ENCODE measurements at places on chromosomes 6 and 20.

DNA sequence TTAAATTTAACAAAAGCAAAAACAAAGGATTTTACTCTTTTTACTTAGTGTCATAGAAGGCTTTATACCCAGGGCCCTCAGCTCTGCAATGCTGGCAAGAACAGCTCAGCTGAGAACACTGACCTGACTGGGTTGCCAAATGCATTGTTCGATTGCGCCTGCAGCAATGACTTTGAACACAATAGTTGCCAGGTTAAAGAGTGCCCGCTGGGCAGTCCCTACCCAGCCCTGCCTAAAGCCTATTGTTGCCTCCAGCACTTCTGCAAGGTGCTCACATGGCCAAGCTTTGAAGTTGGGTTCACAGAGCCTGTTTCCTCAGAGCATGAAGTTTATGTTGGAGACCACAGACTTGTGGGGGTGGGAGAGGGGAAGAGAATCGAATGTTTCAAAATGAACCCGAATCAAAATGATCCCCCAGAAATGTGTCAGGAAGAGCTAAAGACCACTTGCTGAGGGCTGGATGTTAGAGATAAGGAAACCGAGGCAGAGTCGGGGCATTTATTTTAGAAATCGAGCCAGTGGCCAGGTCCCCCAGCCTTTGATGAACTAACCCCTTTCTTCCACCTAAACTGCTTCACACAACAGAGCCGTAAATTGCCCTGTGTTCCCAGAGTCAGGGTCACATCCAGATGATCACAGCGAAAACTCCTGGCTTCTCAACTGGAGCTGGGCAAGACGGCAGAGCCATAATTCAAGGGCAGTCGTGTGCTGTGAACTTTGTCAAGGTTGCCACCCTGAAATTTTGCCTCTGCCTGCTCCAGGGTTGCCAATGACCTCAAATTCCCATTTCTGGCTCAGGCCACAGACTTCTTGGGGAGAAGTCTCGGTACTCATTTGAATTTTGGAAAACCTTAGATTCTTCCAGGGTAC lies 55.0 kb downstream of the FOXA2 start:
- no peak for DNase-seq

- no peak for DNase-seq
Measured at GRCh38 chr6:23409531-23409930, 716.5 kb upstream of the NRSN1 start.

- peak; percentile 20 for DNase-seq
Measured at GRCh38 chr6:51094271-51094670, 275.6 kb downstream of the TFAP2B start.

- DNase-seq: no peak
Measured at GRCh38 chr20:58875541-58876134, 23.1 kb downstream of the GNAS start.

DNA sequence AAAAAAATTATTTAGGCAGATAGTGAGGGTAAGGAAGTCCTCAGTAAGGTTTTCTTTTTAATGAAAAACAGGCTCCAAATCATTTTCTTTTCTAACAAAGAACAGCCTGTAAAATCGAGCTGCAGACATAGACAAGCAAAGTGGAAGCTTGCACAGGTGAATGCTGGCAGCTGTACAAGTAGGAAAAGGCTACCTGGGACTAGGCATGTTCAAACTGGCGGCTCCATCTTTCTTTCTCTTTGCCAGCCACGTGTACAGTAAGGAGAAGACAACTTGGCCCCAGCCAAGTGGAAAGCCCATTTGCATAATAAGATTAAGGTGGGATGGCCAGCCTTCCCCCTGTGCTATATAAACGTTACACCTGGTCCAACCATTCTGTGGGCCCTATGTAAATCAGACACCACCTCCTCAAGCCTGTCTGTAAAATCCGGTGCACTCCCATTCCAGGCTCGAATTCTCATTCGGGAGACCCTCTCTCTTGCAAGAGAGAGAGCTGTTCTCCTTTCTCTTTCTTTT lies 27.0 kb upstream of the SLC2A12 start:
- DNase-seq: no peak

DNA sequence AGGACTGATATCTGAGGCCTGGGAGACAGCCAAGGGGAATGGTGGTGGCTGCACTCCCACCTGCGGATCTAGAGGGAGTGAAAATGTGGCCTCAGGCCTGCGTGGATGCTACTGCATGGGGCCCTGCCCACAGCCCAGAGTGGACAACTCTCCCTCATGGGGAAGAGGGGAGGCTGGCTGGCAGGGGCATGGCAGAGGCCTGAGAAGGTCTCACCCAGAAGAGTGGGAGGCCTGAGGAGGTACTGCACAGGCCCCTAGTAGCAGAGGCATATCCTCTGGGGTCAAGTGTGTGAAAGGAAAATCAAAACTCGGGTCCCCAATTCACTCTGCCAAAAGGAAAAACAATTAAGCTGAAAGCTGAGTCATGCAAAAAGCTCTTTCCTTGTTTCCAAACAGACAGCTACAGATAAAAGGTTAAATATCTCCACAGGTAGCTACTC lies 158.2 kb downstream of the AKAP7 start:
- DNase-seq: no peak

DNA sequence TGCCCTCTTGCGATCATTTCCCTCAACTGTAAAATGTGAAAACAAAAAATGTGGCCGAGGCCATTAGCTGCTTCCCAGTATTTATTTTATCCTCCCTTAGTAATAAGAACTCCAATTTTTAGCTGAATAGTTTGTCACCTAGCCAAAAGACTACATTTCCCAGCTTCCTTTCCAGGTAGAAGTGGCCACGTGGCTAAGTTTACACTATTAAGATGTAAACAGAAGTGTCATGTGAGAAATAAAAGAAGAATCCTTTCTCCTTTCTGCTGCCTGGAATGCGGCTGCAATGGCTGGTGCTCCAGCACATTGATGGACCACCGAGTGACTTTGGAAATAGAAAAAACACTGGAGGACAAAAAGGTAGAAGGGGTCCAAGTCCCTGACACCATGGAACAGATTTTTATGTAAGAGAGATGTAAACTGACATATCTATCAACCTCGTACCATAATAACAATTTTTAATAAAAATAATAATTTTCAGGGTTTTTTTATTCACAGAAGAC lies 268.8 kb downstream of the PKHD1 start:
- no peak for DNase-seq

DNA sequence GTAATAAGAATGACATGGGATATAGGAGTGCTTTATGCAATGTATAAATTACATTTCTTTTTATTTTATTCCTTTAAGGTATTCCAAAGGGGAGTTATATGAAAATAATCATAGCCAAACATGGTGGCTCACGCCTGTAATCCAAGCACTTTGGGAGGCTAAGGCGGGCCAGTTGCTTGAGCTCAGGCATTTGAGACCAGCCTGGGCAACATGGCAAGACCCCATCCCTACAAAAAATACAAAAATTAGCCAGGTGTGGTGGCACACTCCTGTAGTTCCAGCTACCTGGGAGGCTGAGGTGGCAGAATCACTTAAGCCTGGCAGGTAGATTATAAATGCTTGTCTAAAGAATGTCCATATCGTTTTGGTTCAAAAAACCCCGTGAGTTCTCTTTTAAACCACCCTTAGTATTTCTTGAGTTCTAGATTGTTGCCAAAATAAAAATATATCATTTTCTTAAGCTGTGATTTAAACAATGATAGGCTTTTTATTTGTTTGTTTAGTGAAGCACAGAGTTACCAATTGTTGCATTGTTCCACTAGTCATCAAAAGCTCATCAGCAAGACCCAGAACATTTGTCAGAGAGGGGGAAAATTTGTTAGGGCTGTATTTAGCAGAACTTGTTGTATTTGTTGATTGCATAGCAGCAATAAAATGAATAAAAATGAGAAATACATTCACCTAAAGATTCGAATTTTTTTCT lies 146.2 kb downstream of the KHDC1L start:
- DNase-seq: no peak

DNA sequence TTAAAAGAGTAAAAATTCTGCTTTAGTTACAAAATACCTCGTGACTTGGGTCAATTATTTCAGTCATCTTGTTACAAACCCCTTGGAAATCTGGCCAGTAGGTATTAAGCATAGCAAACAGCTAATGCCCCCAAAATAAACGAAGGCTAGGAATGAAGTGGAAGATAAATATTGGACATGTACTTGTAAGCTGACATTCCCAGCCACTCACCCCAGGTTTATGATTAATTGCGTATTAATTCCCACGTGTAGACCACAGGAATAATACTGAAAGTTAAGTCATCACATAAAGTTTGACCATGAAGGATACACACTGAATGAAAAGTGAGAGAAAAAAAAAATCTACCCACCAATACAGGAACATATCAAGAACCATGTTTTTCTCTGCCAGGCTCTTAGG lies 936.5 kb upstream of the ADGRB3 start:
- no peak for DNase-seq

DNA sequence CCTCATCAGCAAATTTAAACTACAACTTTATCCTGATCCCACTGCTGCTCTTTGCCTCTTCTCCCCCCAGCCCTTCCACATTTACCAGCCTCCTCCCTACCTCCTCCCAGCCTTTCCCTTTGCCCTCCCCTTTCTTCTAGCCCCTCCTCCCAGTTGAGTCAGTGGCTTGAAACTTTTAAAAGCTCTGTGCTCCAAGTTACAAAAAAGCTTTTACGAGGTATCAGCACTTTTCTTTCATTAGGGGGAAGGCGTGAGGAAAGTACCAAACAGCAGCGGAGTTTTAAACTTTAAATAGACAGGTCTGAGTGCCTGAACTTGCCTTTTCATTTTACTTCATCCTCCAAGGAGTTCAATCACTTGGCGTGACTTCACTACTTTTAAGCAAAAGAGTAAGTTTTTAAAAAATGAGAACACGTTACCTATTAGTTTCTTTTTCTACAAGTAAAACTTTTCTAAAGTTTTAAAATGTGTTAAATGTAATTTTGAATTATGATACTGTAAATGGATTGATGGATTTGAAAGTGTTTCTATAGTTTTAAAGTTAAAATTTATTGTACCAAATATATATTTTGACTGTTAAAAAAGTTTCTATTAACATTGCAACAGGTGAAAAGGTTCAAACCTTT lies at the start of gene GJA1:
GJA1 (plus strand) TSS at position 203 of the 626 bp plus-strand sequence. CDS start 11,202 bp downstream, outside the sequence.
- peak; percentile 87 for DNase-seq

- DNase-seq: no peak
Measured at GRCh38 chr6:146931214-146931613, 273.0 kb upstream of the STXBP5 start.

DNA sequence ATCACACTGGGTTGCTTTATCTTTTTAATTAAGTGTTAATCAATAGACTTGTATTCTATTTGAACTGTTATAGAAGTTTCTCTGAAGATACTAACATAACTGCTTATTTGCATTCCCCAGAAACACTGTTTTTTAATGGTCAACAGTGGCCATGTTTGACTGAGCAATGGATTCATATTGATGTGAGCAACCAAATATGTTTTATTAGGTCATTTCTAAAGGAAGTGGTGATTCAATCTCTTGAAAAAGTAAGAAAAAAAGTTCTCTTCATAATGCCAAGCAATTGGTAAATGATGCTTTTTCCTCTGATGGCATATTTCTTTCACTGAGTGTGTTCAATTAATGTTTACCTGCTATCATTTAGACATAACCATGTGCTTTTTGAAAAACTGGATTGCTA lies 593.0 kb upstream of the CITED2 start:
- no peak for DNase-seq

DNA sequence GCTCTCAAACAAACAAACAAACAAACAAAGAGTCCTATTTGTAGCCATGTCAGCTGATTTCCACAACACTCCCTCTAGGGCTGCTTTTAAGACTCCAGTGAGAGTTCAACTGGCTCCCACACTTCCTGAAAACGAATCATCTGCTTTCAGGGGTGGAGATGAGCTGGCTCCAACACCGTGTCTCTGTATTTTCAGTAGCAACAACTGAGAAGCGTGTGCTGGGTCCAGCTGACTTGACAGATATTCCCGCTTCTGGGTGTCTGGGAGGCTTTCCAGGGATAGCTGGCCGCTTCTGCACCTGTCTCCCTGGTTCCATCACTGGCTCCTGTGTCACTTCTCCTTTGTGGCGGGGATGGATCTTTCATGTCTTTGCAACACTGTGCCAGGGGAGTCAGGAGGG lies 272.5 kb upstream of the SOX4 start:
- DNase-seq: no peak

- no peak for DNase-seq
Measured at GRCh38 chr20:10221021-10221420, 2.4 kb downstream of the SNAP25 start.

DNA sequence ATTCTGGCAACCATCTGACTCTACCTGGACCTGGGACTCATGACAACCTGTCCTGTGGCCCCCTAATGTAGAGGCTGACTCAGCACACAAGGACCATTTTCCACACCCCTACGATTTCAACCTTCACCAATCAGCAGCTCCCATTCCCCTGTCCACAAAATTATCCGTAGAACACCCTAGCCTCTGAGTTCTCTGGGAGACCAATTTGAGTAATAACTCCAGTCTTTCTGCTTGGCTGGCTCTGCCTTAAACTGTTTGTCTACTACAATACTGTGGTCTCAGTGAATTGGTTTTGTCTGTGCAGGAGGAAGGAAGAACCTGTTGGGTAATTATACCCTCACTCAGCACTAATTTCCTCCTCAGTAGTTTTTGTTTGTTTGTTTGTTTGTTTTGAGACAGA lies 99.3 kb upstream of the MRPS10 start:
- DNase-seq: peak; percentile 81

DNA sequence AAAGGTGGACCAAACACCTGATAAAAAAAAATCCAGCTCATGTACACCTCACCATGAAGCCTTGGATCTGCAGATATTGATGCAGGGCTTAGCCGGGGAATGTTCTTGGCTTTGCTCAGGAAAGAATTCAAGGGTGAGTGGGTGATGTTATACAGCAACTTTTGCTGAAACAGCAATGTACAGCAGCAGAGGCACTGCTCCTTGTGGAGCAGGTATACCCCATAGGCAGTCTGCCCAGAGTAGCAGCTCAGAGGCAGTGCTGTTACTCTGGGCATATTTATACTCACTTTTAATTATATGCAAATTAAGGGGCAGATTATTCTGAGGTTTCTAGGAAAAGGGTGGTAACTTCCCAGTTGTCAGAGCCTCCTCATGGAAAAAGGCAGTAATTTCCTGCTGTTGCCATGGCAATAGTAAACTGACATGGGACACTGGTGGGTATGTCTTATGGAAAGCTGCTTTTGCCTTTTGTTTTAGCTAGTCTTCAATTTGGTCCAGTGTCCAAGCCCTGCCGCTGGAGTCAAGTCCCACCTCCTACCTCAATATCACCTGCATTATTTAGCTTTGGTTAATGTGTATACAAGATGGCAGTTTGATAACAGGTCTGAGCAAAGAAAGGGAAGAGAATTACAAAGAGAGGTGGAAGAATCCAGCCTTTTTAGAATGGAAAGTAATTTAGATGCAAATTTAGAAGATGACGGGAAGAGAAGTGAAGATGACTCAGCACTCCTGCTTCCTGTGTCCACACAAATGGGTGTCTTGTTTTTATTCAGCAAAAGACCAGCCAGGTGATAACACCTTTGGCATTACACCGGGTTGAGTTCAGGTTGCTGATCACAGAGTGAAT lies 110.1 kb upstream of the JAG1 start:
- DNase-seq: peak; percentile 18

DNA sequence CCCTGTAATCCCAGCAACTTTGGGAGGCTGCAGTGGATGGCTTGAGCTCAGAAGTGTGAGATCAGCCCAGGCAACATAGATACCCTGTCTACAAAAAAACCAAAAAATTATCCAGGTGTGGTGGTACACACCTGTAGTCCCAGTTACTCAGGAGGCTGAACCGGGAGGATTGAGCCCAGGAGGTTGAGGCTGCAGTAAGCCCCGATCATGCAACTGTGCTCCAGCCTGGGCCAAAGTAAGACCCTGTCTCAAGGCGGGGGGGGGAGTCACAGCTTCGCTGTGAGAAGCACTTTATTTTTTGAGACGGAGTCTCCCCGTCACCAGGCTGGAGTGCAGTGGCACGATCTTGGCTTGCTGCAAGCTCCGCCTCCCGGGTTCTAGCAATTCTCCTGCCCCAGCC lies 54.2 kb downstream of the EZR start:
- no peak for DNase-seq

GRCh38 chr6:156309017-156309416 lies 468.2 kb upstream of the ARID1B start:
- DNase-seq: no peak

All from Caki2 (cell line).